Glomerular endothelial cell (primary cell): ENCODE measurements at places on chromosomes 2 and 18. TPM values are rescaled to one million over a fixed set of nuclear protein-coding genes. Genes with fewer than 3 reads are reported as not detected.

L3MBTL4 gene
- total RNA-seq: 0.53 and 1.3 TPM in 2 replicates

ECEL1 gene
- not detected in 2 replicates for total RNA-seq

ABCG8 gene
- total RNA-seq: not detected in 2 replicates

FBXO15 gene
- total RNA-seq: 0.10 and 0.23 TPM in 2 replicates

NEB gene
- total RNA-seq: 0.44 and 1.5 TPM in 2 replicates
